ENCODE measurements at places on chromosomes 4 and X. TPM values are rescaled to one million over a fixed set of nuclear protein-coding genes. Genes with fewer than 3 reads are reported as not detected.

DNA sequence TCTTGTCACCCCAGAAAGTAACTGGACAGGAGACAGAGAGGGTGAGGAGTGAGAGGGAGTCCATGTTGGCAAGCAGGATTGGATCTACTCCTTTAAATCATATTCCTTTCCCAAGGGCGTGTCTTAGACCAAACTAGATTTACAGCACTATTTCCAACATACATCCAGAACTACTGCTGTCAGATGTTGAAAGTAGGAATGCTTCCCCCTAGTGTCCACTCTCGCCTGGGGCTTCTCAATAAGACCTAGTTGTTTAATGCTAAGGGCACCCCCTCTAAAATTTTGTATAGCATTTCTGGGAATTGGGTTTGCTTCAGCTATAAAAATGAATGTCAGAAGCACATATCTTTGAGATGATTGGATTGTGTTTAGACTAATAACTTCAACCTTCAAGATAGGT is 13.3 kb downstream of the OFD1 start:
- no peak overlapping the region for H3K4me3 ChIP-seq
- H3K4me1 ChIP-seq, result no peaks in the 10 kb centered on the region

- no peaks in the 10 kb centered on the region for H3K36me3 ChIP-seq
- no peak for DNase-seq
- no peak overlapping the region for H3K27ac ChIP-seq
- no peaks in the 10 kb centered on the region for H3K27me3 ChIP-seq
These were observed 28.2 kb upstream of the PPP2R2C start for GRCh38 chr4:6500481-6501140.

GRCh38 chr4:42715807-42716482 is 59.0 kb upstream of the ATP8A1 start:
- DNase-seq, result no peak
- no peaks in the 10 kb centered on the region for H3K27me3 ChIP-seq
- no peaks in the 10 kb centered on the region for H3K4me1 ChIP-seq
- H3K36me3 ChIP-seq, result no peaks in the 10 kb centered on the region

GRCh38 chr4:82403725-82404124 is 26.5 kb downstream of the HNRNPDL start:
- no peak overlapping the region for H3K4me3 ChIP-seq
- H3K36me3 ChIP-seq, result no peaks in the 10 kb centered on the region
- DNase-seq, result no peak
- H3K27me3 ChIP-seq, result no peaks in the 10 kb centered on the region
- H3K4me1 ChIP-seq, result no peaks in the 10 kb centered on the region

DNA sequence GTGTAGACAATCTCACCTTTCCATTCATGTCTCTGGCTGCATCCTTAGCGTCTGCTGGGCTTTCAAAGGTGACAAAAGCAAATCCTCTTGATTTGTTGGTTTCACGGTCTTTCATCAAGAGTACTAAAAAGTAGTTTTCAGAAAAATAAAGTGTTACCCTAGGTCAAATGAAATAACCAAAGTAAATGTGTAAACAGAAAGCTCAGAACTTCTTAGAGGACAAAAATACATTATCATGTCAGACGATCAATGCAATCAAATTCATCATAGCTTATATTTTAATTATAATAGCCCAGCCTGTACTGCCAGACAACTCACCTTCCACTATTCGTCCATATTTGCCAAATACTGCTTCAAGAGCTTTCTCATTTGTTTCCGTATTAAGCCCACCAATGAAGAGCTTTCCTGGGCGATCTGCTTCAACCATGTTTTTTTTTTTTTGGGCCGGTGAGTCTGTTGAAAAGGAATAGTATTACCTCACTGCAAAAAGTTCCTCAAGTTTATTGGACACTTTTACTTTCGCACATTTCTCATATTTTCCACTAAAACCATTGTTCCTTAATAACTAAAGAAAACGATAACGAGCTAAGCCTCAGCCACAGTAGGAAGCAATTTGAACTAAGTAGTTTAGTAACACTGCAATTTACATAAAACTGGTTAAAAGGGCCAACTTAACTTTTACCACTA is 1.4 kb downstream of the RBMX start:
- no peaks in the 10 kb centered on the region for H3K4me1 ChIP-seq
- peak overlapping the region; percentile 92 for H3K27ac ChIP-seq
- peak overlapping the region; percentile 91 for H3K4me3 ChIP-seq
- DNase-seq, result no peak
- H3K36me3 ChIP-seq, result peaks cover 19% of the 10 kb centered on the region
- no peaks in the 10 kb centered on the region for H3K27me3 ChIP-seq

- H3K36me3 ChIP-seq, result no peaks in the 10 kb centered on the region
- no peak for DNase-seq
- H3K4me1 ChIP-seq, result peaks cover 38% of the 10 kb centered on the region
- no peak overlapping the region for H3K27ac ChIP-seq
These were observed 90.1 kb upstream of the PSAPL1 start for GRCh38 chr4:7524843-7525242.

GRCh38 chr4:4704267-4704666 is 155.2 kb upstream of the MSX1 start:
- H3K27me3 ChIP-seq, result no peaks in the 10 kb centered on the region
- no peak overlapping the region for H3K4me3 ChIP-seq
- no peaks in the 10 kb centered on the region for H3K4me1 ChIP-seq
- DNase-seq, result no peak
- H3K27ac ChIP-seq, result no peak overlapping the region

FAM47E gene
- 9.4 TPM for total RNA-seq

USP17L24 gene
- not detected for total RNA-seq

PDCL2 gene
- not detected for total RNA-seq
